ENCODE measurements at places on chromosomes 16 and 17.

DNA sequence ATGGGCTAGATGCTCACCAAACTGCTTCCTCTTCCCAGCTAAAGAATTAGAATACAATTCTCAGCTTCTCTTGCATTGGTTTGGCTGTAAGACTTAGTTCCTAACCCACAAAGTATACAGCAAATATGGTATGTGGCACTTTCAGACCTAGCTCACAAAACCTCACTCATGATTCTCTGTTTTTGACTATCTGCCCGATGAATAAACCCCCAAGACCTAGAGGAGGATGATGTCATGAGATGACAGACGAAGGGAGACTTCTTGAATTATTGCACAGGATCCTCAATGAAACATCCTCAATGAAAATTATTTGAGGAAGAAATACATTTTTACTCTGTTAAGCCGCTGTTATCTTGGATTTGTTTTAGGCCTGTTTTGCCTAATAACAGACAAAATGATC, 14.3 kb downstream of the CNOT1 start:
- DNase-seq, result no peak

- DNase-seq, result no peak
These were observed 2.0 kb downstream of the OVCA2 start for GRCh38 chr17:2043785-2044184.

- DNase-seq, result no peak
These were observed 176.5 kb downstream of the C16orf78 start for GRCh38 chr16:49550140-49550539.

DNA sequence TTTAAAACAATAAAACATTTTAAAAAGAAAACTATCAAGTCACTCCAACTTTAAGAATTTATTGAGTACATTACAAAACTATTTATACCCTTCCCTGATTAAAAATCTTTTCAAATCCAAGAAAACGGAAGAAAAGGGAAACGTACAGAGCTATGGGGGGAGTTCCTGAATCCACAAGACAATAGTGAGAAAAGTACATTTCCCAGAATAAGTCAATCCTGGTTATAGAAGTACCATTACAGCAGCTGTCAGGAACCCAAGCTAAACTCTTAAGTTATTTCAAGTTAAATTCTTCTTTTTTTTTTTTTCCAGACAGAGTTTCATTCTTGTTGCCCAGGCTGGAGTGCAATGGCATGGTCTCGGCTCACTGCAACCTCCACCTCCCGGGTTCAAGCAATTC, 45.7 kb downstream of the SPOP start:
- DNase-seq, result no peak

- no peak for DNase-seq
These were observed 77.3 kb downstream of the WIPI1 start for GRCh38 chr17:68379692-68380677.

All from NCI-H1436 treated with DMSO at 0.1 percent for 48 hours (cell line).